WERI-Rb-1 (cell line): ENCODE measurements at places on chromosomes 1 and 21.

DNA sequence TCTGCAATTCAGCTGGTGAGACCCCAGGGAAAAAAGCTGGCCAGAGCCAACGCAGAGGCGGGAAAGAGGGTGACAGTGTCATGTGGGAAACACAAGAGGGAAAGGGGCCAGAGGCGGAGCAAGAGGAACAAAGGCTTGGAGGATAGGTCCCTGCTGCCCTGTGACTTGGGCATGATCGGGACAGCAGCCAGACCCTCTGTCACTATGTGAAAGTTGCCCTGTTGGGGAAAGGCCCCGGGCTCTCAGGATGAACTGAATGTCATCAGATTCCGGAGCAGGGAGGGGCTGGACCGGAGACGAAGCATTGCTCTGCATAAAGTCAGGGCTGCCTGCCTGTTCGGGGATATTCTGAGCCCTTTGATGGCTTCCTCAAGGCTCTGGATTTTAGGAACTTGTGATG, 5.7 kb upstream of the ELF3 start:
- no peak for DNase-seq

DNA sequence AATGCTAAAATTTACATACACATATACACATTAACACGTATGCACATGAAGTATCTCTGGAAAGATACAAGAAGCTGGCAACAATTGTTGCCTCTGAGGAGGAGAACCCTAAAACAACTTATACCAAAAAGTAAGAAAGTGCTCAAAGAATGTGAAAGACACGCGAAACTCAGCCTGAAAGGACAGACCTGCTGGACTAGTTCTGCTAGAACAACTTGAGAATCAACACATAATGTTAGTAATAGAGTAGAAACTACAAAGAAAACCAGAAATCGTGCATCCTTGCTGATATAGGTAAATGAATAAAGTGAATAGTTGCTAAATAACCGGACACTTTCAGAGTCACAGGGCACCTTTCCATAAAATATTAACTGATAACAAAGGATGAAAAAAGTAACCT, 242.5 kb downstream of the RERE start:
- no peak for DNase-seq

- DNase-seq = no peak
Measured at GRCh38 chr1:54371942-54372275, 34.3 kb downstream of the SSBP3 start.

GRCh38 chr1:162006081-162006480, 17.6 kb downstream of the OLFML2B start:
- DNase-seq = no peak

- DNase-seq = no peak
Measured at GRCh38 chr1:18955131-18955440, 1.4 kb downstream of the IFFO2 start.
